ENCODE measurements at places on chromosomes 5 and 9.

DNA sequence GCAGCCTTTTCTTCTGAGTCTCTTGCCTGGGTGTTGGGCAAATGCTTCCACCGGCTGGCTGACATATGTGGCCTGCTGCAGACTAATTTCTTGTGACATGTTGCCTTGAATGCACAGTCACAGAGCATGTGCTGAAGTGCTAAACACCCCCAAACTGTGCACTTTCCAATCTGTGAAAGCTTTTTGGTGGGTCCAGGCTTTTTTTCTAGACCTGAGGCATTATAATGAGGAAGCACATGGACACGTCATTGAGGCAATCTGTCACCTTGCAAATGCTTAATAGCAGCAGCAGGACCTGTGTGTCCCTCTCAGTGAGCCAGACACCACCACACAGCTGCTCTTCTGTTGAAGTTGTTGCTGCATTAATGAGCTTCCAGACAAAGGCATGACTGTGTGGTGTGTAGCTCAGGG is 274.7 kb downstream of the ELAVL2 start:
- no peak for DNase-seq

- no peak for DNase-seq
Measured at GRCh38 chr5:167412556-167412955, 878.9 kb upstream of the WWC1 start.

DNA sequence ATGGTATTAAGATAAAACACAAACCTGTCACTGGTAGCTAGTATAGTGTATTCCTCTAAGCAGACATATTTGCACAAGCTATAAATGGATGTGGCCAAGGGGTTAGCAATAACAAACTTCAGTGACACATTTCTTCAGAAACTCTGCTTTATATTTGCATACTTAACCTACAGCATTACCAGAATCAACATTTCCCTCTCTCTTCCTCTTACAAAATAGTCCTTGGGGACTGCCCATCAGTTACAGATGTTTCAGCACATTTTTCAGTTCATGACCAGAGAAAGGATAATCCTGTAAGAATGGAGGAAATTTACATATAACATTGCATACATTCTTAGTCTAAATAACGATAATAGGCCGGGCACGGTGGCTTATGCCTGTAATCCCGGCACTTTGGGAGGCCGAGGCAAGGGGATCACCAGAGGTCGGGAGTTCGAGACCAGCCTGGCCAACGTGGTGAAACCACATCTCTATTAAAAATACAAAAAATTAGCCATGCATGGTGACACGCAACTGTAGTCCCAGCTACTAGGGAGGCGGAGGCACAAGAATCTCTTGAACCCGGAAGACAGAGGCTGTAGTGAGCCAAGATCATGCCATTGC is 25.3 kb upstream of the SLC1A1 start:
- DNase-seq: no peak

DNA sequence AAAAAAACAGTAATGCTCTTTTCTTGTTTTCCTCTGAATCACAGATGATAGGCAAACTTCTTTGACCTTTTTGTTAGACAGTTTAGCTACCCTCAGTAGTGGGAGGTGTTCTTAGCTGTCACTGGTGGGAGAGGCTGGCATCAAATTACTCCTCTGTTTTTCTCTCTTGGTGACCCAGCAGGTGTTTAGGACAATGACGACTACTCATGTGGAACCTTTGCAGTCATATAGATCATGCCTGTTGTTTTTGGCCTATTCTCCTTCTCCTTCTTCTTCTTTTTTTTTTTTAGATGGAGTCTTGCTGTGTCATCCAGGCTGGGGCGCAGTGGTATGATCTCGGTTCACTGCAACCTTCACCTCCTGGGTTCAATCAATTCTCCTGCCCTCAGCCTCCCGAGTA is 15.4 kb upstream of the NPR2 start:
- no peak for DNase-seq

- no peak for DNase-seq
Measured at GRCh38 chr5:134432677-134433359, 21.1 kb upstream of the CDKN2AIPNL start.

- no peak for DNase-seq
Measured at GRCh38 chr5:63050916-63051315, 472.3 kb downstream of the LRRC70 start.

- no peak for DNase-seq
Measured at GRCh38 chr9:74589576-74589975, 92.4 kb downstream of the RORB start.

GRCh38 chr5:123176224-123176937 is 87.3 kb downstream of the PRDM6 start:
- no peak for DNase-seq

DNA sequence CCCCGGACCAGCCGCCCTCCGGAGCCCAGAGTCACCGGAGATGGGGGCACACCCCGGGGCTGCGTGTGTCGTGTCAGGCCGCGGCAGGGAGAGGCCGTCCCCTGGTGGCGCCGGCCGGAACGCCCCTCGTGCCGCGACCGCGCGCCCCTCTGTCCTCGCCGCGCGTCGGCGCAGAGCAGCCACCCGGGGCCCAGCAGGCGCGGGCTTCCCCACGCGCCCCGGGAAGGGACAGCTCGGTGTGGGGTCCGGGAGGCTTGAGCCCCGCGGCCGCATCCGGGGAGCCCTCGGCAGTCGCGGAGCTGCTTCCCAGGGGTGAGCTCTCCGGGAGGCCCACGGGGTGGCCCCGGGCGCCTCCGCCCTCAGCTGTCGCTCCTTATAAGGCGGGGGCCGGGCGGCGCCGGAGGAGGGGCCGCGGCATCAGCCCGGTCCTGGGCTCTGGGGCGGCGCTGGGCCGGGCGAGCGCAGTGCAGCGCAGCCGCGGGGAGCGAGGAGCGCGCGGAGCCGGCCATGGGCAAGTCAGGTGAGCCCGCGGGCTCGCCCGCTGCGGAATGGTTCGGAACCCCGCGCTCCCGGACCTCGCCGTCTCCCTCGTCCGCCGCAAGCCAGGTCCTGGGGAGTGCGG is at the start of gene GLIPR2:
TSS of gene GLIPR2 (plus strand) at position 462 of the 622 bp plus-strand sequence. CDS start at position 508, 46 bp downstream.
- DNase-seq: peak; percentile 80

DNA sequence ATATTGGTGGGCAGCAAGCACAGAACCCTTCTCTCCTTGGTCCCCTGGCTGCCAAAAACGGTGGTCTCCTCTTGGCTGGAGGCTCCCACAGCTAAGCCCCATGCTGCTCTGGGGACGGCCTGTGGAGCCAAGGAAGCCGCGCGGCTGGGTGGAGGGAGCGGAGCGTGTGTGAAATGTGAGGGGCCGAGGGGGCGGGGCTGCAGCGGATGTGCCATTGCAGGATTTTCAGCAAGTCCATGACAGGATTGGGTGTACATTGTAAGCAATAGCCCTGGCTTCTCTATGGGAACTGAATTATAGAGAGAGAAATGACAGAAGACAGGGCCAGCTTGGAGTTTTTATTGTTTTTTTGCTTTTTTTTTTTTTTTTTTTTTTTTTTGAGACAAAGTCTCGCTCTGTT is 336.5 kb downstream of the DIRAS2 start:
- DNase-seq: no peak

DNA sequence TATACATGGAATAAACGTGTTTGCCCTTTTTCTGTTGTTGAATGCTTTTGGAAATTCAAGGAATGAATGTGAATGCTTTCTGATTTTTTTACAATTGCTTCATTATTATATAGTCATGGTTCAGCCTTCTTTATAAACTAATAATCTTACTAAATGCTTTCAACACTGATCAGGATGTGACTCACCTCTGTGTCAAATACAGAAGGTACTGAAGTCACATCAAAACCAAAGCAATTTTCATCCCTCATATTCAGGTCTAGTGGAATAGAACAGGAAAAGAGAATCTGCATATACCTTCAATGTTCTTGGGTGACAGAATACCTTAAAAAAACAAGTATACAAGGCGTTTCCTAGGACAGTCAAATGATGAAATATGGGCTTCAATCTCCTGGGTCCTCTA is 170.7 kb downstream of the PDE4D start:
- DNase-seq: no peak
